Hepatocyte (in vitro differentiated cells): ENCODE measurements at places on chromosomes 3 and 15.

GRCh38 chr15:55283379-55284147 lies 6.0 kb downstream of the RAB27A start:
- no peak for DNase-seq

GRCh38 chr3:130932979-130933378 lies 39.1 kb downstream of the ATP2C1 start:
- no peak for DNase-seq

DNA sequence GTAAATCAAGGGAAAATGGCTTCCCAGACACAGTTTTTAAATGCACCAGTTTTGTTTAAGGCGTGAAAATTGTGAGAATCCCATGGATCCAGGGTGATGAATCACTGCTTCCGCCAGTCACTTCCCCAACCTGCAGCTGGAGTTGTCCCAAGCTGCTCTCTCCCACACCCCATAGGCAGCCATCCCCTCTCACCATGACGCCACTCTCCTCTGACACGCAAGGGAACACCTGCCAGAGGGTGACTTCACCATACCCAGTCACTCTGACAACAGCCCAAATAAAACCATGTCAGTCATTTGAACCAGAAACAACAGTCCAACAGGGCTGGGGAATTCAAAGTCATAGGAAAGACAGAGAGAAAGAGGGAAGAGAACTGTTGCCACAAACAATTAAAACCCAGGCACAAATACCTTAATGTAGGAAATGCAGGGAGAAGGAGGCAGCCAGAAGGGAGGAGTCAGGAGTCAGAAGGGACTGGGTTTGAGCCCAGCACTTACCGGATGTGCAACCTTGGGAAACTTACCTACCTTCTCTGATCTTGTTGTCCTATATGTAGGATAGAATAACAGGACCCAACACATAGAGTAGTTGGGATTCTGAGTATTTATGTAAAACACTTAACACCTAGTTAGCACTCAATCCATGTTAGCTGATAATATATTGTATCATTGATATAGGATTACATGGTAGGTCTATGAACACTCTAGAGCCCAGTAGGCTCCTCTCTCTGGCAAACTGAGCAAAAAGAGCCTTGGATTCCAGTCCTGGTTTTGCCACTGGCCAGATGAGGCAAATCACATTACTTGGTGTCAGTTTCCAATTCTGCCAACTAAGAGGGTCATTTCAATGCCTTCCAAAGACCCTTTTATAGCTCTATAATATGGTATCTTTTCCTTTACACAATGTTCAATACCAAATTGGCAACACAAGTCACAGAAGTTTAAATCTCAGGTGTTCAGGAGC lies 326.3 kb upstream of the ICE2 start:
- DNase-seq: no peak

DNA sequence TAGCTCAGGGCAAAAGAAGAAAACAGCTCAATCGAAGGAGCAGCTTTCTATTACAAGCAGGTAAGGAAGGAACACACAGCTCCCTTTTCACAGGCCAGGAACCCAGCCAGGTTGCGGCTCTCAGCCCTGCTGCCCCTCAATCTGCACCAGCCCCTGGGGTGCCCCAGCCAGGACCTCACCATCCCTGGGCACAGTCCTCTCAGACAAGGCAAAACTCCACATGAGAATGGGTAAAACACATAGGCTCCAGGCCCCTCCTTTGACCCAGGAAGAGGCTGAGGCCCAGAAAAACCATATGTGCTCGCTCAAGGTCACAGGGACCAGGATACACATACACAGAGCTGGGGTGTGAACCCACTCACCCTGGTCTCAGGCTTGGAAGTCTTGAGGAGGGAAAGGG lies 178.7 kb upstream of the TLE3 start:
- DNase-seq: no peak

- no peak for DNase-seq
Measured at GRCh38 chr3:40680685-40681657, 156.2 kb downstream of the ZNF621 start.

- no peak for DNase-seq
Measured at GRCh38 chr3:136630915-136631314, 121.3 kb downstream of the STAG1 start.

- DNase-seq: no peak
Measured at GRCh38 chr15:61382927-61383326, 153.8 kb upstream of the RORA start.

- DNase-seq: no peak
Measured at GRCh38 chr3:66399529-66400232, 101.1 kb downstream of the LRIG1 start.

DNA sequence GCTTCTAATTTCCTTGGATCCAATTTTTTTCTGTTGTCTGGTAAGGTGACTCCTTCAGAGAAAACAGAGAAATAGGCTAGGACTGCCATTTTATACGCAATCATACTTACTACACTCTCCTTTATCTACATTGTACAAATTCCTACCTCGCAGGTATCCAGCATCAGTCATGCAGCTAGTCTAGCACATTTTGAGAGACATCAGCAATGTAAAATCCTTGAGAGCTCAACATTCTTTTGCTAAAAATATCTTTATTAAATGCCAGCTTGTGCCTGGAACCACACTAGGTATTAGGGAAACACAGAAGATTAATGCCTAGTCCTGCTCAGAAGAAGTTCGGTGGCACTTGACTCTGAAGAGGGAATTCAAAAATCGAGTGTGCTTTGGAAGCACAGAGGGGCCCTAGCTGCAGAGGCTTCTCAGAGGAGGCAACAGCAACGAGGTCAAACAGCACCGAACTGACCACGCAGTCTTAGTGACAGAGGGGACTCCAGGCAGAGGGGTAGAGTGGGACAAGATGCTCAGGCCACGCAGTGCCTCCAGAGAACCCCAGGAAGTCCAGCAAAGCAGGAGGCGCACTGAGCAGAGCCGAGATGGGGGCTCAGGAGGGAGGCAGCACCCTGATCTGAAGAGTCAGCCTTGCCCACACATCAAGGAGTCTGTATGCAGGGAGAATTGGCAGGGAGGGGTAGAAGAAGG lies 3.5 kb downstream of the FAM174B start:
- no peak for DNase-seq

DNA sequence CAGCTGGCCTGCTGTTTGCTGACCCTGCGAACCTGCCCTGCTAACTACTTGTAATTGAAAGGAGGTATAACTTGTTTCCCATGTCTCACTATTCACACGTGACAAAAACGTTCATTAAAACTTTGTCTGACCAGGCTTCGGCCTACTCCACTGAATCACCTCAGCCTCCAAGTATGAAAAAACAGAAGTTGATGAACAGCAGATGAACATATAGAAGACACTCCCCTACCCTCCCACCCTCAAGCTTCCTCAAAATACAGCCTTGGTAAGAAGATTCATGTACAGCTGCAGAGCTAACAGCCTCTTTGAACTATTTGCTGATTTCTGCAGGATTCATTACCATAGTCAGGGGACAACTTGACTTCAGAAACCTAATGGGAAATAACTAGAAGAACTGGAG lies 10.7 kb downstream of the RBM15B start:
- DNase-seq: no peak

DNA sequence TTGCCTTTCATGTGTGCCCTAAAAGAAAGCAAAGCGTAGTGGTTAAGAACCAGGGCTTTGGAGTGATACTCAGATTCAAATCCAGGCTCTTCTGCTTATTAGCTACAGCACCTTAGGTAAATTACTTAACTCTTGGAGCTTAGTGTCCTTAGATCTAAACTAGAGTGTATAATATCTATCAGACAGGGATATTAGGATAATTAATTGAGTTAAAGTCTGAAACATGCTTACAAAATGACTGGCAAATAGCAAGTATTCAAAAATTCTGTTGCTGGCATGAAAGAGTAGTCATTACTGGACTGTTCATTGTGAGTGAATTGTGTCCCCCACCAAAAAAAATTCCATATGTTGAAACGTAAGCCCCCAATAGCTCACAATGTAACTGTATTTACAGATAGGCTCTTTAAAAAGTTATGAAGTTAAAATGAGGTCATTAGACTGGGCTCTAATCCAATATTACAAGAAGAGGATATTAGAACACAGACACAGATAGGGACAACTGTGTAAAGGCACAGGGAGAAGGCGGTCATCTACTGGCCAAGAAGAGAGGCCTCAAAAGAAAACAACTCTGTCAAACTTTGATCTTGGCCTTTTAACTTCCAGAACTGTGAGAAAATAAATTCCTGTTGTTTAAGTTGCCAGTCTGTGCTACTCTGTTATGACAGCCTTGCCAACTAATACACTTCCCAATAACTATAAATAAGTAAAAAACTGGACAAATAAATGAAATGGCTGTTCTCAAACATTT lies 60.4 kb upstream of the LRRC3B start:
- no peak for DNase-seq

DNA sequence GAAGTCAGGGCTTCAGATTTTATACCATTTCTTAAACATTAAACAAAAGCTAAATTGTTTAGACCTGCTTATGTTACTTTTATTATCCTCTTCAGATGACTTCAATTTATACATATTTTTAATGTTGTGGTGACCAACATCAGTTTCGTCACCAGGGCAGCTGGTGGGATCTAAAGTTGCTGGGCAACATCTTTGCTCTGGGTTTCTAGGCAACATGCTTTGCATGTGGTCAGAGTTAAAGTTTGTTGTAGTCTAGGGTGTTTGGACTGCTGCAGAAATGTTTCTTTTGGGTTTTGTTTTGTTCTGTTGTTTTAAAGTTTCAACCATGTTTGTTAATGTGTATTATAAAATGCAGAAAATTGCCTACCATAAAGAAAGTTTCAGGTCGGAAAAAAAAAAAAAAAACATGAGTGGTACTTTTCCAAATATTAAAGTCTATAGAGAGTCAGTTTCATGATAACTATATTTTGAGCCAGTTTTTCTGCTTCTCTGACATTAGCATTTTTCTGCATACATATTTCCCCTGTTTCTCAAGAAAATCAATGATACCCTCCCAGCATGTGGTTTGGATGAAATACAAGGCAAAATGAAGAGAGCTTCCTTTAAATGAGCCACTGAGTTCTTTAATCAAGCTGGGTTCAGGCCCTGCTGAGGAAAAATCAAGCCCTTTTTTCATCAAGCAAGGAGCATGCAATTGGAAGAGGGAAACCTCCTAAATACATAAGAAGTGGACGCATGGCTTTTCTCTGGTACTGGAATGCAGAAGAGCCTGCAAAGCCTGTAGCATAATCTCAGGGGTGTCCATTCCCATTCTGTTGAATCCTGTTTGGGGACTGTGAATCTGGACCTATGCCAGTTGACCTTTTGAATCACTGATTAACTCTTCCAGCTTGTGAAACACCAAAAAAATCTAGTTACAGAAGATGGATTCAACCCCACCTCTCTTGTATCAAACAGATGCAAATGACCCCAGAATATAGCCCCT lies 35.0 kb upstream of the VGLL3 start:
- peak; percentile 6 for DNase-seq

DNA sequence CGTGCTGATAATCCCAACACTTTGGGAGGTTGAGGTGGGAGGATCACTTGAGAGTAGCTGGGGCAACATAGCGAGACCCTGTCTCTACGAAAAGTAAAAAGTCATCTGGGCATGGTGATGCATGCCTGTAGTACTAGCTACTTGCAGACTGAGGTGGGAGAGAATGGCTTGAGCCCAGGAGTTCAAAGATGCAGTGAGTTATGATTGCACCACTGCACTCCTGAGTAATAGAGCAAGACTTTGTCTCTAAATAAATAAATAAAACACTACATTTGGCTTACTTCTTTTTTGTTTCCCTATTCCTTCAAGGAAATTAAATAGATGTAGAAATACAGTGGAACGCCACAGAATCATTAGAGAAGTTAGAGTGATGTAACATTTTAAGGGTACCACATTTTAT lies 20.1 kb upstream of the LDHAL6B start:
- no peak for DNase-seq

DNA sequence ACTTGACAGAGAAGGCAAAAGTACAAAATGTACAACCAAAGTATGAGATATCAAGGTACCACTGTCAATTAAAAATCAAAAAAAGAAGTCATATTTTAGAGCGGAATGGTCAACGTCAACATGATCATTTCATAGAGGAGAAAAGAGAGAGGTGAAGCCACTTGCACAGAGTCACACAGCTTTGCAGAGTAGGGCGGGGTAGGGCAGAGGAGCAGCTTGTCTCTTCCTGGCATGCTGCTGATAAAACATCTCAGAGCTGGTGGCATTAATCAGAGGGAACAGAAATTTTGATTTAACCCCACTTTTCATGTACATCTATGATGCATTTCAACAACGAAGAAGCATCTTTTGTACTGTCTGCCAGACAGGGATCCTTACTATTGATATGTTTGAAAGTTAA lies 5.2 kb upstream of the IGF1R start:
- no peak for DNase-seq

GRCh38 chr3:150840802-150841515 lies 64.3 kb downstream of the MINDY4B start:
- DNase-seq: no peak

GRCh38 chr3:103906304-103906703 lies 1460.4 kb upstream of the ALCAM start:
- DNase-seq: no peak

DNA sequence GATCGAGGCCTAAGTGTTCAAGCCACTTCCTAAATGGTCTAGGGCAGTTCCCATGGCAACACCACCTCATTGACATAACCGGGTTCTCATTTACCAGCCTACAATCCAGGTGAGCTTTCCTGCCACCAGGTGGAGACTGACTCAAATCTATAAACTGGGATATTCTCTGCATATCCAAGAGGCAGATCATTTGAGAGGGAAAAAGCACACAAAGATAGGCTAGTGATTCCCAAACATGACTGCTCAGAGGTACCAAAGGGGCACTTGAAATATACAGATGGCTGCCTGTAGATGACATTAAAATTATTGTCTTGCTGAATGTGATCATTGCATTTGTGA lies 141.3 kb upstream of the PROK2 start:
- DNase-seq: peak; percentile 77

DNA sequence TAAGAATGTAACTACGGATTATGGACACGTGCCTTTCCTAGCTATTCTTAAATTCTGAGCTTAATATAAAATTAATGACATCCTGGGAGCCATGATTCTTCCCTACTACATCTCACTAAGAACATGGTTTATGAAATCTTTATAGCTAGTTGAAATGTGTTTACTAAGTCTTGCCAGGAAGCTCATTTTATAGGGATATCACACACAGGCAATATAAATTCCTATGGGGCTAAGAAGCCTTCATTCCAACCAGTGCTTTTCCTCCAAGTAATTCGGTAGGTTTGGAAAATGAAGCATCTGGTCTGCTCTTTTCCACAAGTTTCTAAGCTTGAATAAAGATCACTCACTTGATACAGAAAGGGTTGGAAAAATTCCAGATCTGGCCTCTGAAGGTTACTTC lies 802.6 kb downstream of the FHIT start:
- peak; percentile 16 for DNase-seq

DNA sequence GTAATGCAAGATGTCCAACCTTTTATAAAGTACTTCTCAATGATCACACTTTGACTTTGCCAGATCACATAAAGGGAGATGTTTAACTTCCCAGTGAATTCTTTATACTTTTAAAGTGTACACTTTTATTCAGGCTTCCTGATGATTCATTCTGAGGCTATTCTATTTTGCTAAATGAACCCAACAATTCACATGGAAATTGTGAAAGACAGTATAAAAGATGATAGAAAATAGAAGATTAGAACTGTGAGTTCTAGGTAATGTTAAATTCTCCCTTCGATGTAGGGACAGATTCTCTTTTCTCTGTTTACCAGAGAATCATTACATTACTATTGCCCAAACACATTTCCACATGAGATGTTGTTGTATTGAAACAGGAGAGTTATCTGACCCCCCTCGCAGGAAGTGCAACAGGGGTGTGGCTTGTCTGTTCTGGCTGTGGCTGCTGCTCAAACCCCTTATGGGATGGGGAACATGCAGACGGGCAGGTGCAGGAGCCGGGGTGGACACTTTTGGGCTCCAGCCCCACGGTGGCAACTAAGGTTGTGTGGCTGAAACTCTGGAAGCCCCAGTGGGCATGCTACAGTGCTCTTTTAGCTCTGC lies 131.3 kb upstream of the LRTM1 start:
- no peak for DNase-seq
